ENCODE measurements at places on chromosomes 11 and 22. TPM values are rescaled to one million over a fixed set of nuclear protein-coding genes. Genes with fewer than 3 reads are reported as not detected.
A peak's percentile ranks its signal among the peaks of the same experiment; 100 is the strongest.

DNA sequence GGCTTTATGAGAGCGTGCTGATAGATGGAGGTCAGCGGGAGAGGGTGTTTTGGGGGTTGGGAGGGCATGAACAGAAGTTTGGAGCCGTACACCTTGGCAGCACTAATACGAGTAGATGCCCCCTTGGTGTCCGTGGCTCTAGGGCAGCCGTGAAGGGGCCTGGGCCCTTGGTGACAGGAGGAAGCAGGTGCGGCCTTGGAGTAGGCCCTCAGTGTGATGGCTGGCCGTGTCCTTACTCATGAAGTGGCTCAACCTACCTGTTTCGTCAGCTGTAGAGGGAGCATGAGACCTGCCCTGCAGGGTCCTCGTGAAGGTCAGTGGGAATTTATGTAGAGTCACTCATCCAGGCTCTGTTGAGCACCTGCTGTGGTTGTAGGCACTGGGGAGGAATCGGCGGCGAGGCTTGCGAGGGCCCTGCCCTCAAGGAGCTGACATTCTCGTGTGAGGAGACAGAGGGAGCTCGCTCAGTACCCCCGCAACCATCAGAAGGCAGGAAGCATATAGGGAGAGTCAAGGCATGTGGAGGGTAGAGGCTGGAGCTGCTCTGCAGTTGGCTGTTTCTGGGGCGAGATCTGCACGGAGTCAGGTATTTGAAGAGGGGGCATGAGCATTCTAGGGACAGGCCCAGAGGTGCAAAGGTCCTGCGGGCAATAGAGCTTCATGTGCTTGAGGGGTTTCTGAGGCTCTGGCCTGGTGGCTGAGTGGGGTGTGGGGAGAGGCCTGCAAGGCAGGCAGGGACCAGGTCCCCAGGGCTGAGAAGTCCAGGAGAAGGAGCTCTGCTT, 39.6 kb downstream of the TBC1D22A start:
- no peak for DNase-seq

- DNase-seq = no peak
These were observed 112.3 kb downstream of the INSC start for GRCh38 chr11:15227011-15227410.

DNA sequence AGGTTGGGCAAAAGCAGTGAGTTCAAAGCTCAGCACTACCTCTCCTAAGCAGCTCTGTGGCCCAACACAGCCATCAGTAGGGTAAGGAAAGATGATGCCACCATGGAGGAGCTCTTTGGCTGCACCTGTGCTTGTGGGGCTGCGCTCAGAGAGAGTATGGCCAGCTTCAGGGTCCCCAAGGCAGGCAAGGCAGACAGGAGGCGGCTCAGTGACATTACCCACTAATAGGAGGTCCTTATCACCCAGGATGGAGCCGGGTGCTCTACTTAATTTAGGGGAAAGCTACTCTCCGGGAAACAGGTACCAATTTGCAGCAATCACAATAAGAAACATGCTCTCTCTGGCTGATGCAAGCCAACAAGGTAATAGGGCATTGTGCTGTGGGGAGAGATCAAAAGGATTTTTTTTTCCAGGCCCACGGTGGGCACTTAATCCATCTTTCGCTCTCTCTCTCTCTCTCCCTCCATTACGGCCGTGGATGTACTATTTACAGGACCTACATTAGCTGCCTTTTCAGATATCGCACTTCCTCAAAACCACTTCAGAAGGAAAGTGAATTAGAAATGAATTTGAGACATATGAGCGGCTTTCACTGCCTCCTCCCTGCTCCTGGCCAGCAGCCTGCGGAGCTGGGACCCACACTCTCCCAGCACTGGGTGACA, 446.3 kb downstream of the SOX6 start:
- no peak for DNase-seq

DNA sequence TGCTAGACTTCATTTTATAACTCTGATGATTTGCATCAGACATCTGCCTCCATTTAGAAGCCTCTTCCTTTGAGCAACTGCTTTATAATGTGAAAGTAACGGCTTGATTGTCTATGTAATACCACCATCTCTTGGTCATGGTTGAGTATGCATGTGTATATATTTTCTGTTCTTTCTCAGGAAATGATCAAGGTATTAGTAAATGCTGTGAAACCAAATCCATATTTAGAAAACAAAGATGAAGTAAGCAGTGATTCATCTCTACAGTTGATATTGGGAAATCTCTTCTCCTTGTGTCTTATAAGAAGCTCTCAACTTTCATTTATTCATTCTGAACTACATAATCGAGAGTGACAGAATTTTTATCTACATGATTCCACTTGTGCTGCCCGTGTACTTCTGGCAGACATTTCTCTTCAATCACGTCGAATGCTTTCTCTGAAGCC, 104.6 kb upstream of the ANO3 start:
- DNase-seq = no peak

GRCh38 chr11:14773755-14774154, 118.3 kb downstream of the CYP2R1 start:
- DNase-seq = no peak

- no peak for DNase-seq
These were observed 44.9 kb downstream of the ADM start for GRCh38 chr11:10349806-10350205.

GRCh38 chr22:35446365-35446764, 46.4 kb downstream of the MCM5 start:
- DNase-seq = peak; percentile 68

GRCh38 chr11:2480874-2481220, 36.0 kb downstream of the KCNQ1 start:
- DNase-seq = peak; percentile 16

DNA sequence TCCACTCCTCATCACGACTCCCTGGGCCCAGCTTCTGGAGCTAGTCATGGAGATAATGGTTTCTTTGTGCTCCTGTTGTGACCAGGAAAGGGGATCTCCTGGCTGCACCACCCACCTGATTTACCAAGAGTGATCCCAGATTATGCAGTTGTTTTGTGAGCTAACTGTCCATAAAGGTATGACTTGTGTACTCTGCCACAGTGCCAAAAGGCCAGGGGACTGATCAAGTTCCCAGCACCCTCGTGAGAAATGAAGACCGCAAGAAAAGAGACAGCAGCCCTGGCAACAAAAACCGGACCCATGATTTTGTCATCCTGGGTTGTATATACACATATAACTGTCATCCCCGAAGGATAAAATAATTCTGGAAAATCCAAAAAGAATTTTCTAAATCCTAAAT, 26.6 kb downstream of the TUB start:
- DNase-seq = no peak

Gene SLCO2B1
- total RNA-seq = 151 TPM

Gene ADM2
- not detected for total RNA-seq

Gene CHST1
- total RNA-seq = 8.4 TPM

Gene TMEM225
- total RNA-seq = not detected
